ENCODE measurements at places on chromosomes 4 and X. TPM values are rescaled to one million over a fixed set of nuclear protein-coding genes. Genes with fewer than 3 reads are reported as not detected.

- no peak for DNase-seq
These were observed 481.0 kb downstream of the KCNIP4 start for GRCh38 chr4:21467551-21467950.

DNA sequence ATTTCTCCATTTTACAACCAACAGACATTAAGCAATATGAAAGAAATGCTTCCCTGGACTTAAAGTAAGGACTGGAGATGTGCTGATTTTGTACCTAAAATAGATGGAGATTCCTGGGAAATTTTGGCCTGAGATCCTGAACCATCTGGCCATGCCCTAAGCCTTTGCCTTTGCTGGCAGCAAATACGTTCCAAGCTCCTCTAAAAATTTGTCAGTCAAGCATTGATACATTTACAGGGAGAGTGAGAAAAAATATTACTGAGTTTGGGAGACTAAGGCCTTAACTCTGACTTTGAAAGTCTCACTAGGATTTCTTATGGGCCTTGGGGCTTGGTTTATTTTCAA, 63.9 kb downstream of the FHDC1 start:
- DNase-seq, result no peak

DNA sequence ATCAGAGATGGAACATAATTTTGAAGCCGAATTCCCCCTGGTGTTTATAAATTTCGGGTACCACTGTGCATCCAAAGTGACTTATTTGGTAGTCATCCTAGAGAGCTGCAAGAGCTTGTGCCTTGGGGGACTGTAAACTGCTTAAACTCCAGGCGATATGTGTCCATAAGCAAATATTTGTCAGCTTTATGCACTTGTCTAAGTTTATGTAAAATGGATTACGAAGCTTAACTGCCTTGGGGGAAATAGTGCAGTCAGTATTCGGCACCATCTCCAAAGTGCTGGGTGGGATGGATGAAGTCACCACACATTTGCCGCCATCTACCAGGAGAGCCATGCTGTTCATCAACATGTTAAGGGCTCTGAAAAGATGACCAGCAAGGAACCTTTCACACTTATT, 65.9 kb downstream of the CC2D2A start:
- no peak for DNase-seq

GRCh38 chr4:17128268-17128667, 229.8 kb upstream of the LDB2 start:
- DNase-seq, result peak; percentile 44

DNA sequence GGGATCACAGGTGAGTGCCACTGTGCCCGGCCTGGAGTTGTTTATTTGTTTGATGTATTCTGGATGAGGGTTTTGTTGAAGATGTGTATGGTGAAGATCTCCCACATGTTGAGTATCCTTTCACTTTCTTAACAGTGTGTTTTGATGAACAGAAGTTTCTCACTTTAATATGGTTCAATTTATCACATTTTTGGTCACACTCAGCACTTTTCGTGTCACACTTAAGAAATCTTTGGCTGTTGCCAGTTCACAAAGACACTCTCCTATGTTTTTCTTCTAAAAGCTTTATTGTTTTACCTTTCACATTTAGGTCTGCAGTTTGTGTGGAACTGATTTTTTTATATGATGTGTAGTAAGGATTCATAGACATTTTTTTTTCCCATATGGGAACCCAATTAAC, 16.6 kb upstream of the ZNF185 start:
- no peak for DNase-seq

PLP2 gene
- total RNA-seq, result 22.6 TPM

TDO2 gene
- total RNA-seq, result 0.28 TPM

- no peak for DNase-seq
These were observed 122.0 kb upstream of the LNX1 start for GRCh38 chr4:53713296-53713695.

TEX13C gene
- total RNA-seq, result not detected

GRCh38 chr4:87560802-87561201, 31.6 kb upstream of the SPARCL1 start:
- DNase-seq, result no peak

DNA sequence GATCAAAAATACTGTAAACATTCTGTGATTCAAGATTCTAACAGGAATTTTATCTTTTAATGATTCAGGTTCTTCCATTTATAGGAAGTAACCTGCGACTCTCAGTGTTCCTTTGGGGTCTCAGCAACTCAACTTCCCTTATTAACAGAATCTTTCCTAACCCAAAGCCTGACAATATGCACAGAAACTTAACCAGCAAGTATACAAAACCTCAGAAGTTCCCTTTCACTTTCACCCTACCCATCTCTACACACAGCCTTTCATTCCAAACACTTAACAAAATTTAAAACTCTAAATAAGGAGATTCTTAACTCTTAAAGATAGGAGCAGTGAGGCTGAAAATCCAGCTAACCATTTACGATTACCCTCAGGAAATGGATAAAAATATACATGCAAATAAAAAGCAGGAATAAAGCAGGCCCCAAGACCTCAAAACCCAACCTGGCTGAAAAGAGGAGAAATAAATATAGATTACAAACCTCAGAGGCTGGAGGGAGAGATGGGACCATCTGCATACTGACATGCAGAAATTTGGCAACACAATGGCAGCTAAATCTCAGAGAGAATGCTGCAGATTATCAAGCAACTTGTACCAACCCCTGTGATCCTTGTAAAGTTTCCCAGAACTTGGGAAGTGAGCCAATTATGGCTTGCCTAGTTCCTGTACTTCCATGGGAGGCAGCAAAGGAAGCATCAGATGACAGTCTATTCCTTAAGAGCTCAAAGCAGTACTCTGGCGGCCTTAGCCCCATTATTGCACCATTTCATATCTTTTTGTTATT, 101.0 kb downstream of the ATP11C start:
- DNase-seq, result peak; percentile 70

DNA sequence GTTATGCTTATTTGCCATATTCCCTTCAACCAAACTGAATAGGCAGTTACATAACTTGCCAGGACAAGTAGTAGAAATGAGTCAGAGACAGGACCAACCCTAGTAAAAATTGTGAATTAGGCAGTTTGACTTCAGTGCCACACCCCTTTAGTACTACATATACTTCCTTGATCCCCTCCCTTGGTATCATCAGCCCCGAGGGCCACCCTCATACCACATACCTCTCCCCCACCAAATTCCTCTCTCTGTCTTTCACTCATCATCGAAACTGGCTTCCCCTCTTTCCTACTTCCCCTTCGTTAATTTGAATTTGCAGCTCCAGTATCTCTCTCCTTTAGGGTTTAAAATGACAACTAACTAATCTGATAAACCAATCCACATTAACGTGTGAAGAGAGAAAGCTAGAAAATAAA, 7.9 kb upstream of the PTPN13 start:
- no peak for DNase-seq

- no peak for DNase-seq
These were observed 30.6 kb upstream of the RAB40A start for GRCh38 chrX:103549916-103550315.

GRCh38 chr4:140869446-140869845, 113.3 kb upstream of the TBC1D9 start:
- DNase-seq, result no peak

- DNase-seq, result no peak
These were observed 36.4 kb downstream of the FAM193A start for GRCh38 chr4:2572866-2573265.

DNA sequence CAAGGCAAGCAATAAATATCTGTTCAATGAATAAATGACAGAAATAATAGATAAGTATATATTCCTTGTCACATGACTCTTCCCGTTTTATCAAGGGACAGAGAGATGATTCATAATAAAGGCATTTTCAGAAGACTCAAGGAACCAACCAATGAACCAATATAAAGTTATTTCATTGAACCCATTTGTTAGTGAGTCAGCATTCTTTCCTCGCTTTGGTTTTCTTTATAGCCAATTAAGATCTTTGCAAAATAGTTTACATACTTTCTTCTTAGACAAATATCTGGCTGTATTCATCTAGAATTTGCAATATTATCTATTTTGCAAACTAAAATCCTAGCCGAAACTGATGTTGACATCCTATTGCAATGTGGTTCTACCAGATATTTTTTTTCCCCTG, 269.4 kb downstream of the IL15 start:
- peak; percentile 80 for DNase-seq

DNA sequence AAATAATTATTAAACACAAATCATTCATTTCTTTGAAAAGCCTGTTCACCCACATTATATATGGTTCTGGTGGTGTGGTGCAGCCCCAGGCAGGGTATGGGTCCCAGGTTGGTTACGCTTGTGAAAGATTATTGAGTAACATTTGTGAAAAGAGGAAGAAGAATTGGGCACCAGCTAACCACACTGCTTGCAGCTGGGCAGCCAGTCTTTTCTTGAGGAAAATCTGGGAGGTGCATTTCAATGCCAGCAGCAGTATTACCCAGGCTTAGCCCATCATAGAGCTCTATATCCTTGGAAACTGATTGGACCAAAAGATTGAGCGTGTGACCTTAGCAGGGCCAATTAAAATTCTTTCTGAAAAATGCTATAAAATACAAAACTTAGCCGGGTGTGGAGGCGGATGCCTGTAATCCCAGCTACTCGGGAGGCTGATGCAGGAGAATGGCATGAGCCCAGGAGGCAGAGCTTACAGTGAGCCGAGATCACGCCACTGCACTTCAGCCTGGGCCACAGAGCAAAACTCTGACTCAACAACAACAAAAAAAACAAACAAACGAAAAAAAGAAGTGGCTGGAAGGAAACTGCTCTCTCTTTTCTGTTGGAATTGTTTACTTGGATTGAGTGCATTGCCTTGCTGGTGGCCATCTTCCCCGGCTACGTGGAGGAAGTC, 9.7 kb upstream of the PLAC8 start:
- DNase-seq, result peak; percentile 2

DNA sequence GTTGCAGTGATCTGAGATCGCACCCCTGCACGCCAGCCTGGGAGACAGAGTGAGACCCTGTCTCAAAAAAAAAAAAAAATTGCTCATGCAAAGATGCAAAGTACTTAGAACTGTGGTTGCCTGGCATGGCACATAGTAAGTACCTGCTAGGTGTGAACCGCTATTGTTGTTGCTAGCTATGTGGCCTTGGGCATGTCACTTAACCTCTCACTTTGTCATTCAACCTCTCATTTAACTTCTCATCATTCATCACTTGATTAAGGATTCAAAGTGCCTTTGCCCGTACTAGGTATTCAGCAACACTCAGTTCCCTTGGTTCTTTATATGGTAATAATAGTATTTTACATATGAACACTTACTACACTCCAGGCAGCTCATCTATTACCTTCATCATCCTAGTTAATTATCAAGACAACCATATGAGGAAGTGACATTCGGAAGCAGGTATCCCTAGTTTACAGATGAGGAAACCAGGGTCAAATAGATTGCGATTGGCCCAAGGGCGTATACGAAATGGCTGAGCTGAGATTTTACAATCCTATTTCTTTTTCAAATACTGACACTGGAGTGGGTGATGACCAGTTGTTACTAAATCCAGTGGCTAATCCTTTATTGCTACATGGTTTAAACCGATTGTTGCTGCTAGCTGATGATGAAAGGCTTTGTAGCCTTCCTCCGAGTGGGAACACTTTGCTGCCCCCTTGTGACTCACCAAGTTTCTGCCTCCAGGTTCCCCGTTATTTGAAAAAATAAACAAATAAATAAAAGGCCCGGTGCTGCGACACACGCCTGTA, 28.8 kb upstream of the SOWAHD start:
- peak; percentile 64 for DNase-seq

- no peak for DNase-seq
These were observed 368.0 kb downstream of the GBA3 start for GRCh38 chr4:23060776-23061175.

DNA sequence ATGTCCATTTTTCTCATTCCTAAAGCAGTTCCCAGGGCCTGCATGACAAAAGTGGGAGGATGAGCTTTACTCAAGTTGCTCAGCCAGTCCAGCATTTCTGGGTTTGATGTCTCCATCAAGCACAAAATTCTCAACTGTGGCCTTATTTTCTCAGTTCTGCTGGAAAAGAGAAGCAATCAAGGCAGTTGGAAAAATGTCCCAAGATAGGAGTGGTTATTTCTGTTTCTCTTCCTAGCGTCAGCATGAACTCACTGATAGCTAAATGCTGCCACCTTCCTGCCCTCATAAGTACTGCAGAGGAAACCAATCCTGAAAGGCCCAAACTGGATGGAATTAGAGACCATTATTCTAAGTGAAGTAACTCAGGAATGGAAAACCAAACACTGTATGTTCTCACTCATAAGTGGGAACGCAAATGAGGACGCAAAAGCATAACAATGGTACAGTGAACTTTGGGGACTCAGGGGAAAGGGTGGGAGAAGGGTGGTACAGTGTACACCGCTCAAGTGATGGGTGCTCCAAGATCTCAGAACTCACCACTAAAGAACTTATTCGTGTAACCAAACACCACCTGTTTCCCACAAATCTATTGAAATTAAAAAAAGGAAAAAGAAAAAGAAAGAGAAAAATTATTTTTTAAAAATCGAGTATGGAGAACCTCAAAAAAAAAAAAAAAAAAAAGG, 29.6 kb downstream of the ADH7 start:
- peak; percentile 82 for DNase-seq

- peak; percentile 68 for DNase-seq
These were observed 691 bp upstream of the IGFBP7 start for GRCh38 chr4:57110640-57111511.

DNA sequence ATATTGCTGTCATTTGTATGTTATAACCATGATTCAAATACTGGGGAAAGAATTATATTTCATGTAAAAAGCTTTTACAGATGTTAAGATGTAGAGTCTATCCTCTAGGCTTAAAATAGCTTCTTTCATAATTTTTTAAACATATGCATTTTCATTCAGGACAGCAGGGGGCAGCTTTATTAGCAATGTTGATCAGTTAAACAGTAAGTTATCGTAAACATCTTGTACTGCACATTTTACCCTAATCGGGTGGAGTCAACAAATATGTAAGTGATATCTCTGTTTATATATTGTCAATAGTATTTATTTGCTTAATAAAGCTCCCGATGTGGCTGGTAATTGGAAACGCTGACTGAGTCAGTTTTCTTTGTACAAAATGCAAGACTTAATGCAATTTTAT, 142.5 kb upstream of the MED14 start:
- DNase-seq, result peak; percentile 39

P2RY10 gene
- total RNA-seq, result not detected

JAKMIP1 gene
- total RNA-seq, result not detected

GRPR gene
- 16.4 TPM for total RNA-seq

- peak; percentile 34 for DNase-seq
These were observed 12.2 kb upstream of the MTMR1 start for GRCh38 chrX:150680974-150681373.

All from IMR-90 (cell line).